CD4-positive, alpha-beta T cell treated with Interleukin-17A for 1 hour (primary cell): ENCODE measurements at places on chromosomes 11 and 22.
A peak's percentile ranks its signal among the peaks of the same experiment; 100 is the strongest.

- no peak for DNase-seq
These were observed 42.1 kb upstream of the APLNR start for GRCh38 chr11:57279116-57279515.

- no peak for DNase-seq
These were observed 18.0 kb upstream of the EIF3D start for GRCh38 chr22:36546932-36547331.

GRCh38 chr11:99682646-99683045, 661.9 kb downstream of the CNTN5 start:
- no peak for DNase-seq

GRCh38 chr11:45885274-45885920, at the start of gene MAPK8IP1:
Gene MAPK8IP1 (plus strand): TSS chr11:45885651. CDS start chr11:45885821, 170 bp downstream.
- DNase-seq, result peak; percentile 66

- DNase-seq, result no peak
These were observed 60.4 kb downstream of the KCNJ1 start for GRCh38 chr11:128806506-128807261.

GRCh38 chr11:119832202-119832935, 103.4 kb upstream of the NECTIN1 start:
- DNase-seq, result no peak

DNA sequence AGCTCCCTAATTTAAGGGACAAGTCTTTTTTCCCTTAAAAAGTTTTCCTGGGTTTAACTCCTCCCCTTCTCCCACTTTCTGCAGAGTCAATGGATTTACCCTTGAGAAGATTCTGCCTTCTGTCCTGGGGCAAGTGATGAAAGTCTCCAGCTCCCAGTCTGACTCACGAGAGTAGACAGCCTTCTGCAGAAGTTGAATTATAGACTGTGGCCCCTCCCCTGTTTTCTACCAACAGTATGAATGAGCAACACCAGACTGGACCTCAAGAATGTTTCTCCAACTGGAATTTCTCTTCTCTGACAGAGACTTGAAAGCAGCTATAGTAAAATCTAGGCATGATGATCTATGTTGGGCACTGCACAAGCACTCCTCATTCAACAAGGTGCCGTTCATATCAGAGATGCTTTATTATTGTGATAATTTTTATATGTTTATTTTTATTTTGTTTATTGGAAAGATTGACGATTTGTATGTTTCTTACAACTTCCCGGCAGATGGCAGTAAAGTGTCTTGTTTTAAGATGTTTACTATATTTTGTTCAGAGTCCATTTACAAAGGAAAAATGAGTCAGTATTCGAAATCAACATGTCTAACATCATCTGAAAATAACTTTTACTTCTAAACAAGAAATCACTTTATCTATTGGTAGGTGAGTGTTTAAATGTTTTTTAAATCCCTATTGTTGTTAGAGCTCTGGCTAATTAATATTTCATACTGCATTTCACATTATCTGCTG, 56.6 kb downstream of the LMO2 start:
- no peak for DNase-seq

DNA sequence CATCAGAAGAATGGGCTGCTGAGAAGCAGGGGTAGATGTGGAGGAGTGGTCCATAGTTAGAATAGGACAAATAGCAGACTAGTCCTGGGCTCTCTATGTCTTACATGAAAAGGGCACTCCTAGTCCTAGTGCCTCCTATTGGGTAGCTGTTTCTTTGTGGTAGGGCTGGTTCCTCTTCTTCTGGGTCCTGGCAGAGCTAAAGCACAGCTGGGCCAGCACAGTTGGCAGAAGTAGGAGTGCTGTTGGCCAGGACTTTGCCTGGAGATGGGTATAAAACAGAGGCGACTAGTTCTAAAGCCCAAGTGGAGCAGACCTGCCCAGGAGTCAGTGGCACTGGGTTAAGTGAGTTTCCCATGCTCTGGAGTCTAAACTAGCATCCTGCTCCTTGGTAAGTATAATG, 55.2 kb downstream of the PPFIBP2 start:
- no peak for DNase-seq

GRCh38 chr11:77154381-77155081, 26.5 kb downstream of the MYO7A start:
- no peak for DNase-seq

DNA sequence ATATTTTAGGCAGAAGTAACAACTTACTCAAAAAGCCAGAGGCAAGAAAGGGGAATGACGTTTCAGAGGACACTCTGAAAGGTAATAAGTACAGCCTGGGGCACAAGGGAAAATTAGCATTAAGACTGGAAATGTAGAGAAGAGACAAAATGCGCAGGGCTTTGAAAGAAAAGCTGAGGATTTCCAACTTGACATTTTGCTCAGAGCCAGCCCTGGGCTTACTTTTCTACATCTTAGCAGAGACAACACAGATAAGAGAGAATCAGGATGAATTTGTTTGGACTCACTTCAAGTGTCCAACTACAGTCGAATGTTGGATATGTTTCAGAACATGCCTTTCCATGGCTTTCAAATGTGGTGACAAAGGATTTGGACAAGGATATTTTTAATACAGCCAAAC, 808.9 kb upstream of the LUZP2 start:
- no peak for DNase-seq

DNA sequence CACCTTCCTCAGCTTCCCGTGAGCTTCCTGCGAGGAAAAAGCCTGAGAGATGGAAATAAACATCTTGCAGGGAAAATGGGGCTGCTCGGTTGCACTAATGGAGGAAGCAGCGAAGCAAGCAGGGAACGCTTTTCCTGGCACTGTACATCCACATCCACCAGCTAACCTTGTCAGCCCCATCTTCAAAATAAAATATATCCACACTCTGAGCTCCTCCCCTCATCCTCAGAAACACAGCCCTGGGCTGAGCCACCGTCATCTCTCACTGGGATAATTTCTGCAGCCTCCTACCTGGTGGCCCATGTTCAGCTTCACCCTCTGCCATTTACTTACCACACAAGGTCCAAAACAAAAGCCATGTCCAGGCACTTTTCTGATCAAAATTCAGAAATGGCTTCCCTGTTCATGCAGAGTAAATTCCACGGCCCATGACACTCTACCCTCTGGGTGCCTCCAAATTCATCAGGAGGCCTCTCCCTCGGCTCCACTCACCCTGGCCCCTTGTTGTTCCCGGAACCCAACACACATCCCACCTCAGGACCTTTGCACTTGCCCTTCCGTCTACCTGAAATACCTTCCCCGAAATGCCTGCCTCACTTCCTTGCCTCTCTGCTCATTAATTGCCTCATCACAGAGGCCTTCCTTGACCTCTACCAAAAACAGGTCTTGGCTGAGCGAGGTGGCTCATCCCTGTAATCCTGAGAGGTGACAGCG, 13.0 kb downstream of the C11orf86 start:
- DNase-seq, result no peak

DNA sequence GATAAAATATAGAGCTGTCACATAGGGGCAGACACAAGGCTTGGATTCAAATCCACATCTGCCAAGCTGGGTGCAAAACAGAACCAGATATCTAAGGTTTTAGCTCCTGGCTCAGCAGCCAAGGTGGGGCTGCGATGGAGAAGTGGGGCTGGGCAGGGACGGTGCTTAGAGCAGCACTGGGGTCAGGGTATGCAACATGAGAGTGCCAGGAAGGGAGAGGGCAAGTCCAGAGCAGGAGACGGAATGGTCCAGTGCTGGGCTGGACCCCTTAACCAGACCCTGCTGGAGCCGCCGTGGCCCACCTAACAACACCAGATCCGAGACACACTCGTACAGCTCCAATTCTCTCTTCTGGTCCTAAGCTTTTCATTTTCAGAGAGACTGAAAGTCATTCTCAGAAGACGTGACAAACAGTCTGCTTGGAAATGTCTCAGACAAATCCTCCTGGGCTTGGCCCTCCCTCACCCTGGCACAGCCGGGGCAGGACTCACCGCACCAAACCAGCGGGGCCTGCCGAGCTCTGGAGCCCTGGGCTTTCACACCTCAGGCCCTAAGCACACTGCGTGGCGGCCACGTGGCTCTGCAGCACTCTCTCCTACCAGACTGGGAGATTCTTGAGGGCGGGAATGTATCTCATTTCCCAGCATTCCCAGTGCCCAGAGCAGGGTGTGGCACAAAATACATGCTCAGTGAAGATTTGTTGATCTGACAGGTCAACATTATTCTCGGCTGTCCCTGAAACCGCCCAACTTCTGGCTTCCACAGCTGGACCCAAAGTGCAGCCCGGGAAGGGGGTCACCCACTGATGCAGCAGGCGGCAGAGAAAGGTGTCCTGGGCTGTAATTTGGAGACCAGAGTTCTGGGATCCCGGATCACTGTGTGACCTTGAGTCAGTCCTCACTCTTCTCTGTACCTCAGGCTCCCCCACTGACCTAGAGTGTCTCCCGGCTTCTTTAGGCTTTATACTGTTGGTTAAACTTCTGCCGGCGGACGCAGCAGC, 11.6 kb downstream of the LRRC32 start:
- DNase-seq, result no peak

DNA sequence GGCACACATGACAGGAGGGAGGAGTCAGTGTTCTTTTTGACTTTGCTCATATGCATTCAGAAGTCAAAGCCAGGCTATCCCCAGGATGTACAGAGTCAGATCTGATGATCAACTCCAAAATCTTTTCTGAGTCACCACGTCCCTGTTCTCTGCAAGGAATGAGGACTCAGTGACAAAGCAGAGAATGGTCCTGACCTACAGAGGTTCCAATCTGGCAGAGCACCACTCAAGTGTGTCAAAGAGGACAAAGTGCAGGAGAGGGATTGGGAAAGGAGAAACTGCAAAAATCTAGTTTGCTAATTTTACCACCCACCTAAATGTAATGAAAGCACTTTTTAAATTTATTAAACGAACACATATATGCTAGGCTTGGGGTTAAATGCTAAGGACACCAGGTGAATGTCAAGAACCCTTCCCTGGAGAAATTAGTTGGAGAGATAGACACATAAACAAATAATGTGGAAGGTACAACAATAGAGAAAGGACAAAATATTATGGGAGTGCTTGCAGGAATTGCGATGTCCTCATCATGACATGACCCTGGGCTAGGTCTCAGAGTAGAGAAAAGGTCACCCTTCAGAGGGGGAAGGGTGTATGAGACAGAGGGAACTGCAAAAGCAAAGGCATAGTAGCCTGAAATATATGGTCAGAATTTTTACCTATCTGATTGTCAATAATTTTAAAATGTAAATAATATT, 56.3 kb downstream of the MTNR1B start:
- DNase-seq, result no peak

DNA sequence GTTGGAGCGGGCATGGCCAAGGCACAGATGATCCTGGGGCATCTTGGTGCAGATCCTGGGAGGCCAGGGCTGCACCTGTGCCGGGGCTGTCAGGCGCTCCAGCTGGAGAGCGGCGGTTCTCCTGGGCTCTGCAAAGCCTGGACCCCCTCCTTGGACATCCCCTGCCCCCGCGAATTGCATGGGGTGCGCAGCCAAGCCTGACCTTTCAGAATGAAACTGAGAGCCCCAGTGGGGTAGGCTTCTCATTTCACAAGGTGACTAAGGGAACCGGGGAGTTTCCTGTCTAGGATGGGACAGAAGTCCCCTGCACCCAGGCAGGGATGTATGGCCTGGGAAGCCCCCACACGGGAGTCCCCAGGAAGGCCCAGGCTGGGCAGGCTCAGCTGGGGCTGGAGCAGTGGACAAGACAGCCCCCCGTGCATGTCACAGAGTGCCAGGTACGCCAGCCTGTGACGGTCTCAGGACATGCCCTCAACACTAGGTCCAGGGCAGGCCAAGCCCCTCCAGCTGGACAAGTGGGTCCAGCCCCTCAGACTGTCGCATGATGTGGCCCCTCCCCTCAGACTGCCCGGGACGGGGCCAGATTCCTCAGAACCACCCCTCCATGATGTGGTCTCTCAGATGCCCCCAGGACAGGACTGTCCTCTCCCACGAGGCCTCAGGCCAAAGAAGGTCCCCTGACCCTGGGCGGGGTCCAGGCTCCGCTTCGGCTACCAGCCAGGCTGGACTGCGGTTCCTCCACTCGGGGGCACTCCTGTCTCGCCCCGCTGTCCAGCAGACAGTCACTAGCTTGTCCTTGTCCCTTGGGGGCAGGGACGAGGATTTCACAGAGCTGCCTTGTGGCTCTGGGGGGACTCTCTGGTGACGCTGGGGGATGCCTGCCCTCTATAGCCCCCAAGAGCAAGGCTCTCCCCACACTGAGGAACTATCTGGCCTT, 2.3 kb downstream of the LSP1 start:
- DNase-seq, result no peak
